ENCODE measurements at places on chromosomes 5 and 9.

DNA sequence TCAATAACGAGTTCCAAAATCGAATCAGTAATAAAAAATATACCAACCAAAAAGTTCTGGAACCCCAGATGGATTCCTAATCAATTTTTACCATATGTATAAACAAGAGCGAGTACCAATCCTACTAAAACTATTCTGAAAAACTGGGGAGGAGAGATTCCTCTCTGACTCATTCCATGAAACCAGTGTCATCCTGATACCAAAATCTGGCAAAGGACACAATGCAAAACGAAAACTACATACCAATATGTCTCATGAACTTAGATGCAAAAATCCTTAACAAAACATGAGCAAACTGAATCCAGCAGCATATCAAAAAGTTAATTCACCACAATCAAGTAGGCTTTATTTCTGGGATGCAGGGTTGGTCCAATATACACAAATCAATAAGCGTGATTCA lies 30.5 kb upstream of the MACIR start:
- ATAC-seq: no peak

GRCh38 chr9:89648247-89649000 lies 43.6 kb downstream of the GADD45G start:
- ATAC-seq: no peak

- ATAC-seq: no peak
Measured at GRCh38 chr5:10262121-10262774, 12.2 kb downstream of the CCT5 start.

GRCh38 chr5:63573380-63573779 lies 388.9 kb downstream of the HTR1A start:
- ATAC-seq: no peak

- ATAC-seq: peak; percentile 80
Measured at GRCh38 chr5:138903130-138903775, 28.1 kb upstream of the LRRTM2 start.

GRCh38 chr5:148697180-148697808 lies 43.0 kb upstream of the HTR4 start:
- peak; percentile 59 for ATAC-seq

DNA sequence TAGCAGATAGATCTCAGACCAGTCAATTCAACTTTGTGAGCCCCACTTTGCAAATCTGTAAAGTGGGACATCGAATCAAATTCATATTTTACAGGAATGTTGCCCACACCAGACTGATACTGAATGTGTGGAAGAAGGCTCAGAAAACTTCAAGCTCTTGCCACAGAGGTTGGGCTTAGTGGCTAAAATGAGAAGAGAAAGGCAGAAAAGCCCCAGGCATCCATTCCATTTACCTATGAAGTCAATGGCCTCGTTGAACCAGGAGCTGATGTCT lies 1.7 kb downstream of the DUSP1 start:
- no peak for ATAC-seq

DNA sequence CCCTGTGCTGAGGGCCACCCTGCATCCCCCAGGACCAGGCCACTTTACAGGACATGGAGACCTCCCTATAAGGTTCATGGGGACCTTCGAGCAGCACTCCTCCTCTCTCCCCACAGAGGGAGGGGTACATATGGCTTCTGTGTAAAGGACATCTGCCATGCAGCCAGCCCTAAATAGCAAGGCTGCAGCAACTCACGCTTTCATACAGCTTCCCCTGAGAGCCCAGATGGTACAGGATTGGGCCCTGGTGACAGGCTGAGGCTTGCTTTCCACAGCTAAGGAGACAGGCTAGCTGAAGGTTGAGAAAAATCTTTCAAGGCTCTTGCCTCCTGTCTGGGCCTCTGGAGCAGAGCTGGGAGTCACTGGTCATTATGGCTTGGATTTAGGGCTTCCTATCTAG lies 147.0 kb upstream of the ZNF366 start:
- ATAC-seq: peak; percentile 21

DNA sequence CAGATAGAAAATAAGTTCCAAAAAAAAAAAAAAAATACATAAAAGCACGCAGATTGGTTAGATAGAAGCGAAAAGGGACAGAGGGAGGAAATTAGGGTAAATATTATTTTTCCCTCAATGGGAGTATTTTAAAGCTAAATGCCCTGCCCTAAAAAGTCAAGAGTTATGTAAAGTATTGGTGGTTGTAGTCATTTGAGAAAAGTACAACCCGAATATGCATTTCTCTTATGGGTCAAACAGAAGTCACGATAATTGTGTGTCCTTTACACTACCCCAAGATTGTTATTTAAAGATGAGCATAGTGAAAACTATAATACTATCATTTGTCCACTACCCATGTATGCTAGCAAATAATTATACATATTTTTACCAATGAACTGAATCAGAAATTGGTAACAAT lies 368.7 kb downstream of the NDUFS4 start:
- ATAC-seq: no peak

DNA sequence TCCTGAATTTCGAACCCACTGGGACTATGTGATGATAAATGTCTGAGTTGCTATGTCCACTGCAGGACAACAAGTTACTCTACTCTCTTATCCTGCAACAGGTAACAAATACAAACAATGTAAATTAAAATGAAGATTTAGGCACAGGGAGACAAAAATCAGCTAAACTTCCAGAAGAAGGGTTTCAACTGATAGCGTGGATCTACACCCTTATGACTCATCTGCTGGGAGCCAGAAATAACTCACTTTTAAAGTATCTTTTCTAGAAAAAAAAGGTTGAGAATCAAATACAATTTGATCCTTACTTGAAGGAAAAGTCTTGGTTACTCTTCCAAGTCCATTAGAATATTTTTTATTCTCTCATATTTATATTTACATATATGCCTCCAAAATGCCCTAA lies 21.4 kb downstream of the PJA2 start:
- ATAC-seq: peak; percentile 40

DNA sequence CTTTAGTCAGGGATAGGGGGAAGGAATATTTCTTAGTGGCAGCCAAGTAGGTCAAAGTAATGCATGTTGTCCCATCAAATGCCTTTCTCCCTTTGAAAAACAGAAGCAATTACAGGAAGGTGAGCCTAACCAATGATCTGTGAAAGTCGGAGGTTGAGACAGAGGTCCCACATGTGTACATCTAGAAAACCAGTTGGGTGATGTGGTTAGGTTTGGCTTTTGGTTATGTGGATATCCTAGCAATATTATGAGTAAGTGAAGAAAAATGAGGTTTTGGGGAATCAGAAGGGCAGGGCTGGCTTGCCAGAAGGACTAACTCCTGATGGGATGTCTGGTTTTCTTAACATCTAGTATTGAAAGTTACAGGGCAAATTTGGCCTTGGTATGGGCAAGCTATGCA lies 63.4 kb upstream of the PALM2AKAP2 start:
- ATAC-seq: no peak

DNA sequence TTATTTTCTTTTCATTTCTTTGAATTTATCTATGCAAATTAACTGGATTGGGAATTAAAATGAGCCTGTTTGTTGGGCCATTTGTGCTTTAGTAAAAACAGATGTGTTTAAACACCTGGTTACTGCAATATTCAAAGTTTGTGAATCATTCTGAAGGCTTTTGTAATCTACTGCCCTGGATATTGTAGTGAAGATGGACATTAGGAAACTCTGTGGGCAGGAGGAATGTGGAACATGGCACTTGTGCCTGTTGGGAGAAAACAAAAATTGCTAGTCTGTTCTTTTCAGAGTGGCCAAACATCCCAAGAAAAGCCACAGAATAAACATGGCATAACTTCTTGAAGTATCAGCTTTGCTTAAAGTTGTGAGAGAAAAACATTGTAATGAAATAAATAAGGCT lies 40.8 kb downstream of the CHSY3 start:
- no peak for ATAC-seq

DNA sequence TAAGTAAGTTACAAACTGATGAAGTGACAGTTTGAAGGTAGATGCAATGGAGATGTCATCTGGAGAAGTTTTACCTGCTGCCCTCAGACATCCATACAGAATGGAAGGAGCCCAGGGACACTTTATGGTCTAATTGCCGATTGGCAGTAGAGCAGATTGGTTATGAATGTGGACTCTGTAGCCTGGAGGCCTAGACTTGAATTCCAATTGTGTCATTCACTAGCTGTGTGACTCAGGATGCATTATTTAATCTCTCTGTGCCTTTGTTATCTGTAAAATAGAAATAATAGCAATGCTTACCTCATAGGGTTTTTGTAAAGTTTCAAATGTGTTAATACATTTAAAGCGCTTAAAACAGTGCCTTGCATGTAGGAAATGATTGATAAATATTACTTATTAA lies 5.2 kb upstream of the TCERG1 start:
- no peak for ATAC-seq

DNA sequence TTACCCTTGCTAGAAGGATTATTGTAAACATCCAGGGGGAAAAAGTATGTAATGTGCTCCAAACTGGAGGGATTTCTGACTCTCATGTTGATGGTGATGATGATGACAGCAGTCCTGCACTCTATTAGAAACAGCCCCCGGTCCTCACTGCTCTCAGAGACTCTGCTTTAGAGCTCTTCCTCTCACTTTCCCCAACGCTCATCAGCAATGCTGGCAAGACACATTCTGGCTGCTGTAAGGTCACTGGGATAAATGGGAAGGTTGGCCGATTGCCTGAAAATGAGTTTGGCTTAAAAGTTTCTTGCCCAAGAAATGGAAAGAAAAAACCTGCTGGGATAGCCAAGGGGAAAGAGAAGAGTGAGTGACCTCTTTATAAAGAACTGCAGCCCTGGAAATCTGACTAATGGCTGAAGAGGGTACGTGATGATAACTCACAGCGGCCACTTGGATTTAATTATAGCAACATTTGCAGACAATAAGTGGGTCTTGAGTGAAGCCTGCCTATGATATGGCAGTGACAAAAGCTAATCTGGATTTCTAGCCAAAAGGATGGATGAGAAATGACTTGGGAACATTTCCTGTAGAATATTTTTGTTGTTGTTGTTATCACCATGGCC lies 235.8 kb downstream of the TMEM38B start:
- no peak for ATAC-seq

GRCh38 chr5:125455041-125455440 lies 708.6 kb upstream of the ZNF608 start:
- ATAC-seq: no peak

DNA sequence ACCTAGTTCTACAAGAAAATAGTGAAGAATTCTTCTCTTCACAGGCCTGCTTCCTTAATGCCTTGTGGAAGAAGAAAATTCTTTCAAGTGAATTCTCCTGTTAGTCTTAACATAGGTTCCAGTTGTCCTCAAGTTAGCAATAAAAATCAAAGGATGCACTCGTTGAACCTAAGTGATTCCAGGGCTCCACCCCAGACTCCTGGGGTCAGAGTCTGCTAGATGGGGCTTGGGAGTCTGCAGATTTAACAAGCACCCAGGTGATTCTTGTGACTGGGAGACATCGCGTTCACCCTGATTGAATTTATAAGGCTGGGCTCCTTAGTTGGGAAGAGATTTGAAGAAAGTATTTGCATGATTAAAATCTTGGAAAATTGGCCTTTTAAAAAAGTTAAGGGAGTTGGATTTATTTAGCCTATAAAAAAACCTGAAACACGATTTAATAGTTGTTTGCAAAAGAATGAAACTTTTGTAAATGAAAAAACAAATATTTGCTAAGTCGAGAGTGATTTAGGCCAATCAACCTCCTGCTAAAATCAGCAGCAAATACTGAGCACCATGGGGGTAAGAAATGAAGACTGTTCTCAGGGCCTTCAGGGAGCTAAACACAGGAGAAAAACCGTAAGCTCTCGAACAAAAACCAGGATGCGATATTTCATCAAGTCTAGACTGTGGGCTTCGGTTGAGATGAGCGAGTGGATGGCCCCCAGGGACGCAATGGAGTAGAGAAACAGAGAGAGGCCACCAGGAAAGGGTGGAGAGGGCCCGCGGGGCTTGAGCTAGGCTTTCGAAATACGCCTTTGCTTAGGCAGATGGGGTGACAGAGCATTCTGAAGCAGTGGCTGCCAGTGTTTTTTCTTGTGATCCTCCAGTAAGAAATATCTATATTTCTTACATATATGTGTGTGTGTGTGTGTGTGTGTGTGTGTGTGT lies 86.9 kb upstream of the TTC23L start:
- no peak for ATAC-seq

GRCh38 chr5:106088462-106088861 lies 1582.3 kb downstream of the EFNA5 start:
- ATAC-seq: no peak

- ATAC-seq: no peak
Measured at GRCh38 chr9:132548751-132549640, 33.4 kb upstream of the BARHL1 start.

- no peak for ATAC-seq
Measured at GRCh38 chr5:9362600-9362999, 183.3 kb downstream of the SEMA5A start.

DNA sequence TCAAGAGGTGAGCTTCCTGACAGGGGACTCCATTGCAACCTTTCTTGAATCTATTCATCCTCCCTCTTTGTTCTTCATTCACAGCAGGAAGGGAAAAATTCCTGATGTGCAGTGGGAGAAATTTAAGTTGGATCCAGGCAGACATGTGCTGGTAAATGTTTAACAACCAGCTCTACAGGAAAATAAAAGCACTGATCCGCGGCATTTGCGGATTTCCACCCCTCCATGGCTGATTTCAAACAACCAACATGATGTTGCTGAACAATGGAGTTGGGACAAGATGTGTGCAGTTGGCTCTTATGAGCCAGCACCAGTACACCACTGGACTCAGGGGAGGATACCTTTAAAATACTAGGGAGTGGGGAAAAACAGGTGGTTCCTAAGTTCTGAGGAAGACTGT lies 47.0 kb downstream of the SPRY4 start:
- no peak for ATAC-seq

DNA sequence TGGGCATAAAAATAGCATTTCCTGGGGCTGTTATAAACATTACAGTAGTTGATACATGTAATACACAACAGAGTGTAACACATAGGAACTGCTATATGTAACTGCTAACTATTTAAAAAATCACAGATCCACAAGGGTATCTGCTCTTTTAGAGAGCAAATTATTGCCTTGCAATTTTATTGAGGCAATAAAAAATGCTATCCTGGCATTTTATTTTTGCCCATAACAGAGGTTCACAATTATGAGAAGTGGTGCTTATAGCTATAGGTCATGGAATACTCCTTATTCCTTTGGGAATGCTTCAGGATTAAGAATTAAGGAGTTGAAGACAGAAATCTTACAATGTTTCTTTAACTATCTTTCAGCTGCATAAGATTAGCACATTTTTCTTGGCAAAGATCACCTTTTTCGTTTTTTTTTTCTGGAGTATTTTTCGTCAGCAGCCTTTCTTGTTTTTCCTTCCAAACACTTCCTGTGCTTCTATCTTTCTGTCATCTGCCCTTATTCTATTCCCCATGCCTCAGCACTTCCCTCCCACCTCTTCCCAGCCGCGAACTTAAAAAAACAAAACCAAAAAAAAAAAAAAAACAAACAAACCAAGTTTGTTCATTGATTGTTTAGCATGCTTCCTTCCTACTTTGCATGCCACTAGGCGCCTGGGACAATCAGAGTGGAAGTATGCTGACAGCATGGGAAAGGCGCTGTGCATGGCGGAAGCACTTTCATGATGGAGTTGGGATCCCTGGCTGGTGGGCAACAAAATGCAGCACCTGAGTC lies 264.2 kb downstream of the MAST4 start:
- no peak for ATAC-seq
